Chondrocyte (in vitro differentiated cells): ENCODE measurements at places on chromosomes 5 and 9. TPM values are rescaled to one million over a fixed set of nuclear protein-coding genes. Genes with fewer than 3 reads are reported as not detected.
A peak's percentile ranks its signal among the peaks of the same experiment; 100 is the strongest.

CARTPT gene
- not detected in 3 replicates for total RNA-seq

OR1Q1 gene
- total RNA-seq: not detected in 3 replicates

GRCh38 chr5:41764650-41765049 is 105.6 kb downstream of the OXCT1 start:
- H3K4me3 ChIP-seq: no peak overlapping the region
- H3K36me3 ChIP-seq: peaks cover 3% of the 10 kb centered on the region
- peaks cover 55% of the 10 kb centered on the region for H3K4me1 ChIP-seq
- no peaks in the 10 kb centered on the region for H3K27me3 ChIP-seq

- peaks cover 19% of the 10 kb centered on the region for H3K4me1 ChIP-seq
- H3K4me3 ChIP-seq: no peak overlapping the region
- H3K36me3 ChIP-seq: no peaks in the 10 kb centered on the region
- no peak for DNase-seq
Measured at GRCh38 chr9:124140941-124141568, 116.7 kb upstream of the NEK6 start.

DNA sequence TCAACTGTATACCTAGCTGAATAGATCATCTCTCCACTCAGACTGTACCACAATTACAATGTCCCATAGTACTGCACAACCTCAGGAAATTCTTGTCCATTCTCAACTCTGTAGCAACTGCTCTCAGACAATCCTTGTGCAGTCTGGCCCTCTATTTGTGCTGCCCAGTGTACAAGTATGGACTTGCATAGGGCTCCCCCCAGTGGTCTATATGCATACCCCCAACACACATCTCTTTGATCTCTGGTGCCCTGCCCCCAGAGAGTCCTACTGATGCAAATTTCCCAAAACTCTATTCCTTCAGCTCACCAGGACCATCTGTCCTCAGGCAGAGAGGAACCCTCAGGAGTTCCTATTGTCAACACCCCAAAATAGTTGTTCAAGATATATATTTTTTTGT is 205.3 kb downstream of the SLCO4C1 start:
- no peak overlapping the region for H3K4me3 ChIP-seq
- DNase-seq: no peak
- no peaks in the 10 kb centered on the region for H3K4me1 ChIP-seq
- H3K27ac ChIP-seq: no peak overlapping the region

DNA sequence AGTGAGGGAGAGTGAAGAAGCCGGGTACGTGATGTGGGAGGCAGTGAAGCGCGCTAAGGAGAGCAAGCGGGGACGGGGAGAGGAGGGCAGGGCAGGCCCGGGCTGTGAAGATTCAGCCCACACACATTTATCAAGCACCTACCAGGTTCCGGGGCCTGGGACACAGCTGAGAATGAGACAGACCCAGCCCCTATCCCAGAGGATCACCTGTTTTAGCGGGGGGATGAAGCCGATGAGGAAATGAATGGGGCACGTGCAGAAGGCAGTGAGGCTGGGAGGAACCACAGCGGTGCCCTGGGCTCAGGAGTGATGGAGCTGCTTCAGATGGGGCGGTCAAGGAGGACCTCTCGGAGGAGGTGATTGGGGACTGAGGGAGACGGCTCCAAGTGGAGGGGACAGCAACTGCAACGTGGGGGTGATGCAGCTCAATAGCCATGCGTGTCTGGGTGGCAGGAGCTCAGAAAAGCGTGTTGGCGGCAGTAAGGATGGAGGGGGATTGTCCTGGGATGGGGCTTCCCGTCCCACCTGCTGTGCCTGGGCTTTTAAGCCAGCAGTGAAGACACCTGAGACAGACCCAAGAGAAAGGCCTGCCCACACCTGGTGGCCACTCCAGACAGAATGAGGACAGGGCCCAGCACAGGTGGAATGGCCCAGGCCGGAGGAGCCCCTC is 77.5 kb upstream of the UNC5A start:
- no peak overlapping the region for H3K27ac ChIP-seq
- H3K36me3 ChIP-seq: peaks cover 1% of the 10 kb centered on the region
- no peaks in the 10 kb centered on the region for H3K4me1 ChIP-seq
- H3K27me3 ChIP-seq: peaks cover 76% of the 10 kb centered on the region

- H3K36me3 ChIP-seq: no peaks in the 10 kb centered on the region
- H3K4me3 ChIP-seq: no peak overlapping the region
- no peak for DNase-seq
- no peak overlapping the region for H3K27ac ChIP-seq
- H3K27me3 ChIP-seq: peaks cover 4% of the 10 kb centered on the region
Measured at GRCh38 chr9:73411494-73411893, 259.8 kb downstream of the ANXA1 start.

GRCh38 chr5:55030220-55030619 is 6.2 kb downstream of the GZMK start:
- no peak overlapping the region for H3K4me3 ChIP-seq
- H3K27me3 ChIP-seq: no peaks in the 10 kb centered on the region
- H3K27ac ChIP-seq: no peak overlapping the region
- H3K4me1 ChIP-seq: peaks cover 13% of the 10 kb centered on the region
- no peak for DNase-seq

GRCh38 chr5:123610209-123610608 is 98.2 kb downstream of the CSNK1G3 start:
- H3K27ac ChIP-seq: no peak overlapping the region
- H3K27me3 ChIP-seq: no peaks in the 10 kb centered on the region
- DNase-seq: no peak
- no peaks in the 10 kb centered on the region for H3K4me1 ChIP-seq

DNA sequence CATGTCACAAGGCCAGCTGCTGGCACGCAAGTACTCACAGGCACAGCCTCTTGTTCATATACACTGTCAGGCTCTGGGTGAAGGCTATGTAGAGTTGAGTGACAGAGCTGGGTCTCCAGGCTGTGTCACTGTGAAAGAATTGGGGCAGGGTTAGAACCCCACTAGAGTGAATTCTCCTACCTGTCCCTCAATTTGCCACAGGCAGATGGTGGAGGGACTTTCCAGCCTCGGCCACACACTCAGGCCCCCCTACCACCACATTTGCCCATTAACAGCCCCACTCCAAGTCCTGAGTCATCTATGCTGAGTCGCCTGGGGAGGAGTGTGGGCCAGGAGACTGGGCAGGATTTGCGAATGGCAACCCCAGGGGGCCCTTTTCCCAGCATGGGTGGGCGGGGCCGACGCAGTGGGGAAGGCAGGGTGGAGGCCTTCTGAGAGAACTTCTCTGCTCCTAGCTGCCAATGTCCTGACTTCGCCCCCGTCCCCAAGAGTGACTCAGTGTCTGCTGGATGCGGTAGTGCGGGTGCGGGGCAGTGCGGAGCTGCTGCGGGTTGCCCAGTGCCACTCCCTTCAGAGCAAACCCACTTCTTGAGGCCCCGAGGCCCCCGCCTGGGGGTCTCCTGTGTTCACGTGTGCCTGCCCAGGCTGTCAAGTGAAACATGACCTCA is 50.3 kb upstream of the PSD2 start:
- H3K36me3 ChIP-seq: no peaks in the 10 kb centered on the region
- H3K4me3 ChIP-seq: no peak overlapping the region
- H3K27ac ChIP-seq: peak overlapping the region; percentile 91
- H3K4me1 ChIP-seq: peaks cover 80% of the 10 kb centered on the region
- DNase-seq: no peak
- no peaks in the 10 kb centered on the region for H3K27me3 ChIP-seq
